GM03348 (cell line): ENCODE measurements at places on chromosomes 4 and X.

- peak; percentile 16 for DNase-seq
These were observed 124.9 kb upstream of the ZCCHC13 start for GRCh38 chrX:74179071-74179470.

- peak; percentile 82 for DNase-seq
These were observed 186.1 kb upstream of the LNX1 start for GRCh38 chr4:53777244-53777984.

GRCh38 chrX:140362861-140363260 lies 142.0 kb downstream of the SOX3 start:
- DNase-seq = no peak

GRCh38 chr4:105014234-105014633 lies 132.4 kb upstream of the TET2 start:
- DNase-seq = no peak

DNA sequence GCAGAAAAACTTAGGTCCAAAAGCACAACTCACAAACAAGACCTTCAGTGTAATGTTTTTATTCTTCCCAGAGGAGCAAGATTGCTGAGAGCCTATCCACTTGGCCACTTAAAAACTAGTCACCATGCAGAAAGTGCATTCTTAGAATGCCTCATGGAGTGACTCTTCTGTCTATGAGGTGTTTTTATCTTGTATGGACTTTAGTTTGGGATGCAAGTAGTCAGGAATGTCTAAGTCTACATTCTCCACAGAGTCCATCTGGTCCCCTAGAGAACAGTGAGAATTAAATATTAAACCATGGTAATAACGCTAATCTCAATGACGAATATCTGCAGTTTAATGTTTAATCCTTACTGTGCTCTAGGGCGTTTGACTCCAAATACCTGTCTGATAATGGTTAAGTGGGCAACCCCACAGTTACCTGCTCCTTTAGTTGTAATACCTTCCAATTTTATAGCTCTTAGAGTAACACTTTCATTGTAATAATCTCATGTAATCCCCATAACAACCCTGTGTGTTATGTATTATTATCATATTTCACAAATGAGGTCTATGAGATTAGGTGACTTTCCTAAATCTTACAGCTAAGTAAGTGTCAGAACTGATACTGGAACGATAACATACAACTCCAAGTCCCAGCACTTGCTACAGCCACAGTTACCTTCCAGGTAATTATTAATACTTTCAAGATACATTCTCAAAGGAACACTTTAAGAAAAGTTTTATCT lies 235.6 kb upstream of the JADE1 start:
- DNase-seq = peak; percentile 78
